GM10248 (cell line): ENCODE measurements at places on chromosomes 7 and 10.

DNA sequence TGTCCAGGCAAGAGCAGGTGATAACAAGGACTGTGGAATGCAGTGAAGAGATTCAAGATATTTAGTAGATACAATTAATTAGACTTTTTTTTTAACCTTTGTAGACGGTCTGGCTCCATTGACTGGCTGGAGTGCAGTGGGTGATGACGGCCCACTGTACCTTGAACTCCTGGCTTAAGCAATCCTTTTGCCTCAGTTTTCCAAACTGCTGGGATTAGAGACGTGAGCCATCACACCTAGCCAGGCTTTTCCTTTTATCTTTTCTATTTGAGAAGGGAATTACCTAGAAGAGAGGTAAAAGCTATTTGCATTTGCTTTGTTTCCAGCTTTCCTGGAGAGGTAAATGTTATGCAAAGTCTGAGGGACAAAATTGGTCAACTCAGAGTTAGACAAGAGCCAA lies 213.0 kb upstream of the MAGI2 start:
- DNase-seq, result no peak

- DNase-seq, result no peak
Measured at GRCh38 chr10:31121757-31122577, 90.3 kb upstream of the ZNF438 start.

- DNase-seq, result peak; percentile 62
Measured at GRCh38 chr7:1368682-1369571, 90.3 kb downstream of the MICALL2 start.

- peak; percentile 54 for DNase-seq
Measured at GRCh38 chr10:22475651-22476600, 130.6 kb downstream of the SPAG6 start.

DNA sequence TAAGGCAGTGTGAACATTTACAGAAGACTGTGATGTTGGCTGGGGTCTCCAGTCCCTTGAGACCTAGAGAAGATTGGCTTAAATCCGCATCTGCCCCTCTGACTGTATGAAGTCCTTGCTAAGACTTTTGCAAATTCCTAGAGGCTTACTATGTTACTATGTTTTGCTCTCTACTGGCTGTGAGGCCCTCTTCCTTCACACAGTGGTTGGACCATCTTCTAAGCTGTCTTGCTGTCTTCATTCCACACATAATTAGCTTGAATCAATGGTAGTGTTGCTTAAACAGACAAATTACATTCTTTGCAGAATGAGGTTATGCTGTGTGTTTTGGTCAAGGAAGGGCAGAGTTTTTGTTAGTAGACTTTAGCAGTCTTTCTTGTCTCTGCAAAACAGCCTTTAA lies 658.0 kb downstream of the TYW1 start:
- DNase-seq, result no peak

GRCh38 chr7:113710310-113711096 lies 208.3 kb downstream of the PPP1R3A start:
- peak; percentile 46 for DNase-seq

DNA sequence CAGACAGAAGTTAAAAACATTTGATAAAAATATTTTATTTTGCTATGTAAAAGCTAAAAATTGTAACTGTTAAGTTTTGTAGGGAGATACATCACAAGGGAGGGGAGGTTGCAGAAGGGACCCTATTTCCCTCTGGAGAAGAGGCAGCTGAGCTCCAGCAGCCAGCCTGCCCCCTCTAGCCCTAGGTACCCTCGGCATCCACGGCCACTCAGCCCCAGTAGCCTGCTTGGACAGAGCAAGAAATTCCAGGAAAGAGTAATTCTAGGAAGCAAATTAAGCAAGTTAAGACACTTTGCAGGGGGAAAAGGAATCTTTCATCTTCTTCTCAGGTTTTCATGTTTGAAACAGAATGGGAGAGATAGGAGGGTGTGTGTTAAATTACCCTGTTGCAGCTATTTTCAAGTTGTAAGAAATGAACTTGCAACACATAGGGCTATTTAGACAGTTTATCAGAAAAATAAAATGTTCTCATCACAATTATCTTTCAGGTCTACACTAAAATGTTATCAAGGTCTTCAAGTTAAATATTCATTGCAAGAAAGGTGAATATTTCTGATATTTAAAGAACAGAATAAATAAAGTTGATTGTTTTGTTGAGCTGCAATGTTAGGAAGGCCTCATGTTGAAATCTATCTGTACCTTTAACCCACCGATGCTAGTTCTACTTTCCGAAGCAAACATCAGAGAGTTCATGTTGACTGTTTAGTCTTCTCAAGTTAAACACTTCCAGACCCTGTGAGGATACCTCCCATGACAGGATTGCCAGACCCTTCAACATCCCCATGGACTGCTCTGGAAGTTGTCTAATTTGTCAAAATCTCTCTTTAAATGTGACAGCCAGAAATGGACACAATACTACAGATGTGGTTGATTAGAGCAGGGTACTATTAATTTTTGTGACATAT lies 5.5 kb downstream of the SGCE start:
- no peak for DNase-seq

DNA sequence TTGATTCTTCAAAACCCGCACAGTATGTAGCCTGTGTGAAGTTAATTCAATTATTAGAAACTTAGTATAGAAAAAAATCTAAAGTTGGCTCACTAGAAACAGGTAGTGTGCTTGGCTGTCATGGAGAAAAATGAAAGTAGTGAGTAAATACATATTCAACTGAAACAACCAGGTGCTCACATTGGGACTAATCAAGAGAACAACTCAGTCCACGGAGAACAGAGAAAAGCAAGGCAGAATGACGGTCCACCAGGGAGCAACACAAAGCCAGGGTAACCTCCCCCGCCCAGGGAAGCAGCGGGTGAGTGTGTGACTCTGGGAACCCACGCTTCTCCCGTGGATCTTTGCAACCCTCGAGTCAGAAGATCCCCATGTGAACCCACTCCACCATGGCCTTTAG lies 300.5 kb downstream of the SORCS1 start:
- no peak for DNase-seq

GRCh38 chr7:76375251-76375650 lies 16.5 kb upstream of the YWHAG start:
- no peak for DNase-seq

DNA sequence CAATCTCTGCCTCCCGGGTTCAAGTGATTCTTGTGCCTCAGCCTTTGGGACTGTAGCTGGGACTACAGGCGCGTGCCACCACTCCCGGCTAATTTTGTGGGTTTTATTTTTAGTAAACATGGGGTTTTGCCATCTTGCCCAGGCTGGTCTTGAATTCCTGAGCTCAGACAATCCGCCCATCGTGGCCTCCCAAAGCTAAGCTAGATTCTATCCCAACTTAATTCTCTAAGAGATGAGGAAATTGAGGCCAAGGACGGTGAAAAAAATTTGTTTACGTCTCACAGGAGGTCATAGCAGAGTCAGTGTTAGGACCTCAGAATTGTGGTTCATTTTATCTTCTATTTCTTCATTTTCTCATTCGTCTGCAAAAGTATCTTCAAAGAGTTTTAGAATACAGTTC lies 6.1 kb downstream of the CCAR1 start:
- no peak for DNase-seq

DNA sequence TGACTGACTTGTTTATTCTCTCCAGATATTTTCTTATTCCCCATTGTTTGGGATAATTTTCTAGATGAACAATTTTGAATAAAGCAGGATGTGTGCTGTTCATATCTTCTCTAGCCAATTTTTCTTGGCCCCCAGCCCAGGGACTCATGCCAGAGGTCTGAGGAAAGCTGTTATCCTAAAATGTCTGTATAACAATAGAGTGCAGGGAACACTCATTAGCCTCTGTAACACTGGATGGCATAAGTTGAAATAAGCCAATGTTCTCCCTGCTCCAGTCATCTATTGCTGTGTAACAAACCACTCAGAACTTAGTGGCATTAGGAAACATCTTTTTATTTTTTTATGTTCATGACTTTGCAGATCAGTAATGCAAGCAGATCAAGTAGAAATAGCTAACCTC lies 121.7 kb upstream of the TRIM24 start:
- no peak for DNase-seq

- DNase-seq, result no peak
Measured at GRCh38 chr7:45703373-45703821, 129.2 kb downstream of the ADCY1 start.

DNA sequence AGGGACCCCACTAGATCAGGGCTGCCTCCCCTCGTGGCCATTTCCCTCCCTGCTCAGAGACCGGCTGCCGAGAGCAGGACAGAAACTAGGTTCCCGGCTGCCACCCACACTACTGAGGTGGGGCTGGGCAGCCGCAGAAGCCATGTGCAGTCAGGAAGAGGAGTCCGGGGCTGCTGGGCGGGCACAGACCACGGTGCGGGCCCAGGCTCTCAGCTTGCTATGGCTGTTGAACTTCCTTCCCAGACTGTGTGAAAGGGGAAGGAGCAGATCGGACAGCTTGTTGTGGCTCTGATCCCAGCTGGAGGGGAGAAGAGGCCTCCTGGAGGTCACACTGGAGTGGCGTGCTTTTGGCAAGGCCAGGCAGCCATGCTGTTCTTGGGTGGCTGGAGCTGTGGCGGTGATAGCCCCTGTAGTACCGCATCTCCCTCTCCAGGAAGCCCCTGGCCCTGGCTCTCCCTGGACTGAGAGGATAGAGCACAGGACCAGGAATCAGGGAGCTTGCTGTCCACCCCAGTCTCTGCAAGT lies 56.8 kb downstream of the HK1 start:
- no peak for DNase-seq

- no peak for DNase-seq
Measured at GRCh38 chr7:142754681-142755575, 5.7 kb downstream of the PRSS1 start.

GRCh38 chr7:32537760-32538159 lies 42.5 kb downstream of the AVL9 start:
- no peak for DNase-seq

- no peak for DNase-seq
Measured at GRCh38 chr10:87068281-87068680, 26.4 kb downstream of the GLUD1 start.

GRCh38 chr7:1220000-1220726 lies 12.5 kb upstream of the UNCX start:
- no peak for DNase-seq

DNA sequence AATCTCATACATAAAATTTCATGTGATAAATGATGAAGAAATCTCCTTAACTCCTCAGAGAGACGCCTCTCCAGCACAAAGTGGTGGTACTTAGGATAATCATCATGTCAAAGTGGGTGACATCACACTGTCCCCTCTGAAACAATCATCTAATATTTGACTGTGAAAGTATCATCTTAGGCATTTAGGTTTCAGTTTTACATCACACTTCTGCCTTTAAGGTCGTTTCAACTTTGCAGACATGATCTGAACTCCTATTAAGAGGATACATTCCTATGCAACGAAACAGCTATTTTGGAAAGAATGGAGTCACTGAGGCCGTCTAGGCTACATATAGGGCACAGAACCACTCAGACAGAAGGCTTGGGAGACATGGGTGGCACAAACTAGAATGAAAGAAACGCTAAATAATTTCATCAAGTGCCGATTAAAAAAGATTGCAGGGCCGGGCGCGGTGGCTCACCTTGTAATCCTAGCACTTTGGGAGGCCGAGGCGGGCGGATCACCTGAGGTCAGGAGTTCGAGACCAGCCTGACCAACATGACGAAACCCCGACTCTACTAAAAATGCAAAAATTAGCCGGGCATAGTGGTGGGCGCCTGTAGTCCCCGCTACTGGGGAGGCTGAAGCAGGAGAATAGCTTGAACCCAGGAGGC lies 2.0 kb downstream of the VOPP1 start:
- DNase-seq, result peak; percentile 69

GRCh38 chr10:124872681-124873080 lies 69.2 kb upstream of the ZRANB1 start:
- DNase-seq, result no peak

GRCh38 chr10:96400465-96400864 lies 41.7 kb upstream of the OPALIN start:
- DNase-seq, result no peak

DNA sequence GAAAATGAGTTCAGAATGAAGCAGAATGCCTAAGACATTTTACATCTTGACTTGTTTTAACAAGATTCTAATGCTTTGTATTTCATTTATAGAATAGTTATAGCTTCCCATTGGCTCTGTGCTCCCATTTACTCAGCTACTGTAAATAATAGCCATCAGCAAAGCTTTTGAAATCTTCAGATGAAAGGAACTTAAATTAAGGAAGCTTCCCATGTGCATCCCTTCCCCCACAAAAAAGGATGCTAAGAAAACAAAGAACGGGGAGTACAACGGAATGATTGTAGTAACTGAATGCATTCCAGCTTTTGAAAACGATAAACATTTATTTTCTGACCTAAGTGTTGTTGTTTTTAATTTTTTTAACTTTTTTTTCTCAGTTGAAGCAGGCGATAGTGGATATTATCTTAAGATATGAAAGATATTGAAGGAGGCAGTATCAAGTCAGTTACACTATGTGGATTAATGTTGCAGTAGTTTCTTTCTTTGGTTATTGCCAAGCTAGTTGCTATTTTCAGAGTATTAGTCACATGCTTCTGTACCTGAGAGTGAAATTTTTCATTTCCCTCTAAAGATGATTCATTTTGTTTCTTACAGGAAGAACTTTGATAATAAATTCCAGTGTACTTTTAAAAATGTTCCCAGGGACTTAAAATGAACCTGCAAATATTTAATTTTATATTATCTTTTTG lies 129.2 kb downstream of the KCND2 start:
- no peak for DNase-seq

- no peak for DNase-seq
Measured at GRCh38 chr7:1247527-1248041, 14.9 kb downstream of the UNCX start.

GRCh38 chr7:99648843-99649242 lies 31.0 kb downstream of the CYP3A5 start:
- no peak for DNase-seq

- peak; percentile 88 for DNase-seq
Measured at GRCh38 chr10:103692436-103692951, 162.9 kb downstream of the SH3PXD2A start.

- DNase-seq, result no peak
Measured at GRCh38 chr7:98359395-98359794, 41.5 kb downstream of the BAIAP2L1 start.

DNA sequence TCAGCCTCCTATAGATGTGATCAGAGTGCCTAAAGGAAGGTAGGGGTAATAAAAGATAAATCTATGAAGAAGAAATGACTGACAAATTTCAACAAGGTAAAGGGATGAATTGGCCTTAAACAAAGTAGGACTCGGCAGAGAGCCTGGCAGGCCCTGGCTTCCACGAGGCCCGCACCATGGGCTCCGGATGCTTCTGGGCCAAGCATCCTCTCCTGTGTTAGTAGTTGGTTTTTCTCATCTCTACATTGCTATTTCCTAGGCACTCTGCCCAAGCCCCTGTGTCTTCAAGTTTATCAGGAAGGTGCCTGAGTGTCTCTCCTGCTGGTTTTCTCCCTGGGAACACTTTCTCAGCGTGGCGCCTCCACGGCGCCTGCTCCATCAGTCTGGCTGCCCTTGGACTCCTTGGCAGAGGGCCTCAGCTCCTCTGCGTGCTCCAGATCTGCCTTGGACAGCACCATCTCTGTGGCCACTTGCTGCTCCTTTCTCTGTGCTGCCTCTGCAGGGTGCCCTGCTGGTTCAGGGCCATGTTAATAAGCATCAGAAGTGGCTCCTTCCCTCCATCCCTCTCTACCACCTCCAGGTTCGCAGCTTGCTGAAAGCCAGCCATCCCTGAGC lies 413.3 kb upstream of the DPP6 start:
- DNase-seq, result no peak

- no peak for DNase-seq
Measured at GRCh38 chr10:89085153-89085552, 94.6 kb downstream of the FAS start.

- DNase-seq, result no peak
Measured at GRCh38 chr7:153190452-153190851, 430.9 kb downstream of the ACTR3B start.
